ENCODE measurements at places on chromosomes 5 and 9. TPM values are rescaled to one million over a fixed set of nuclear protein-coding genes. Genes with fewer than 3 reads are reported as not detected.

Gene KCNV2
- total RNA-seq: not detected

GRCh38 chr5:180471866-180472265, 22.3 kb upstream of the CNOT6 start:
- H3K4me1 ChIP-seq: no peaks in the 10 kb centered on the region
- no peaks in the 10 kb centered on the region for H3K36me3 ChIP-seq
- no peaks in the 10 kb centered on the region for H3K27me3 ChIP-seq
- H3K4me3 ChIP-seq: no peak overlapping the region
- DNase-seq: no peak

DNA sequence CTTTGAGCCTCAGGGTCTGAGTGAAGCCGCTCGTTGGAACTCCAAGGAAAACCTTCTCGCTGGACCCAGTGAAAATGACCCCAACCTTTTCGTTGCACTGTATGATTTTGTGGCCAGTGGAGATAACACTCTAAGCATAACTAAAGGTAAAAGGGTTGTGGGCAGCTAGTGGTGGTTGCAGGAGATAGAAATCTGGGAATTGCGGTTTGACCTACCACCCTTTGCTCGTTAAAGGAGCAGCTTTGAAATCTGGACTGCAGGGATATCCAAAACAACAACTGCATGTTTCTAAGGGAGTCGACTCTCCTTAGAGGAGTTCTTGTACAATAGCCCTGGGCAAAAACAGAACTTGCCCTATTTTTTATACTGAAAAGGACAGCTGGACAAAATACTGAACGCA, 19.0 kb downstream of the ABL1 start:
- peak overlapping the region; percentile 27 for H3K27ac ChIP-seq
- DNase-seq: peak; percentile 56
- peaks cover 33% of the 10 kb centered on the region for H3K36me3 ChIP-seq
- H3K27me3 ChIP-seq: no peaks in the 10 kb centered on the region
- H3K4me3 ChIP-seq: no peak overlapping the region
- H3K4me1 ChIP-seq: peaks cover 26% of the 10 kb centered on the region

DNA sequence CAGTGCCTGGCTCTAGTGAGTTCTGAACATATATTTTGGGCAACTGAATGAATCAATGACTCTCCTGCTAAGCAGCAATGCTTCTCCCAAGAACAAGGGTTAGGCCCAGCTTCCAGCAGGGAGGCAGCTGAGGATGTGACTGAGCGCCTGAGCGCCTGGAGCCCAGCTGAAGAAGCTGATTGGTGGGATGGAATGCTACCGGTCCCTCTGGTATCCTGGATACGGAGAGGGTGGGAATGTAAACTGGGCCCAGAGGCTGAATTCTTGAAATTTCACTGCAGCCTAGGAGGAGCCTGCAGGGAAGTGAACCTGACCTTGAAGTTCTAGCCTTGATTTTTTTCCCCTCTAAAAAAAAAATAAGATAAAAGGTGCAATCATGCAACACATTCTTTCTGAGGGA, 43.2 kb downstream of the WWC1 start:
- H3K4me1 ChIP-seq: peaks cover 7% of the 10 kb centered on the region
- H3K27me3 ChIP-seq: peaks cover 4% of the 10 kb centered on the region
- H3K27ac ChIP-seq: no peak overlapping the region
- H3K4me3 ChIP-seq: no peak overlapping the region
- peak; percentile 80 for DNase-seq

DNA sequence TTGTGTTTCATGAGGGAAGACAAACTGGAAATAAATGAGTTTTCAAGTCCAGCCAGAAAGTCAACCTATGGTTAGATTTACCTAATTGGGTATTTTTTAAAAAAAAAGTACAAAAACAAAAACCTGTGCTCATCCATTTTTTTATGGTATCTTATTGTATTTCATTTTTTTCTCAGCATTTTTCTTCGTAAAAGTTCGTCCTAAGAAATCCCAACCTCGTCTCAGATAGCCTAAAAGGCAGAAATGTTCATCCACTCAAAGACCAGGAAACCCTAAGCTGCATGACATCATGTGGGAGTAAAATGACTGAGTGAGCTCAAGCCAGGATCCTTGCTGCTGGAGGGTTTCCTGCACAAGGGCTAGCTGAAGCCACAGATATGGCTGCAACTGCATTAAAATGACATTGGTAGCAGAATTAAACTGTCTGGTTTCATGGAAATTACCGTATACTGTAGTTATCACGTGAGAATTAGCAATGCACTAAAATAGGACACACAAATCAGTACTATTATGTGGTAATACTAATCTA, 70.4 kb downstream of the NFIB start:
- H3K36me3 ChIP-seq: no peaks in the 10 kb centered on the region
- no peak for DNase-seq
- no peak overlapping the region for H3K27ac ChIP-seq

Gene IL7R
- 10.8 TPM for total RNA-seq

DNA sequence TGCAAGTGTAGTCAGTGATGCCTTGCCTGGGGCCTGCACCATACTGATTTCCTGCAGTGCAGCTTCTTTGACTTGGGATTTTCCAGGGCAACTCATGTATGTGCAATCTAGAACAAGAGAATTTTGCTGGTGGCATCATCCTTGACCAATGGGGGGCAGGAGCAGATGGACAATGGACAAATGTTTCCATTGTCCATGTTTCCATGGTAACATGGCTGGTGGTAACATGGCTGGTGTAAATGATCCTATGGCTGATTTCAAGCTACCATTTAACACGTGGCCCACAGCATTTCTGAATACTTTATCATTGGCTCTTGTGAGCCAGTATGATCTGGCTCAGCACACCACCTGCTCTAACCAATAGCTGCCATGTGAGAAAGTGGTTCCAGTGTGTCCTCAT, 130.1 kb upstream of the OSMR start:
- H3K36me3 ChIP-seq: no peaks in the 10 kb centered on the region
- peaks cover 3% of the 10 kb centered on the region for H3K4me1 ChIP-seq
- H3K27ac ChIP-seq: no peak overlapping the region
- peaks cover 2% of the 10 kb centered on the region for H3K27me3 ChIP-seq
- H3K4me3 ChIP-seq: no peak overlapping the region

Gene PCDHGA8
- total RNA-seq: 1.2 TPM

Gene MYMK
- not detected for total RNA-seq

DNA sequence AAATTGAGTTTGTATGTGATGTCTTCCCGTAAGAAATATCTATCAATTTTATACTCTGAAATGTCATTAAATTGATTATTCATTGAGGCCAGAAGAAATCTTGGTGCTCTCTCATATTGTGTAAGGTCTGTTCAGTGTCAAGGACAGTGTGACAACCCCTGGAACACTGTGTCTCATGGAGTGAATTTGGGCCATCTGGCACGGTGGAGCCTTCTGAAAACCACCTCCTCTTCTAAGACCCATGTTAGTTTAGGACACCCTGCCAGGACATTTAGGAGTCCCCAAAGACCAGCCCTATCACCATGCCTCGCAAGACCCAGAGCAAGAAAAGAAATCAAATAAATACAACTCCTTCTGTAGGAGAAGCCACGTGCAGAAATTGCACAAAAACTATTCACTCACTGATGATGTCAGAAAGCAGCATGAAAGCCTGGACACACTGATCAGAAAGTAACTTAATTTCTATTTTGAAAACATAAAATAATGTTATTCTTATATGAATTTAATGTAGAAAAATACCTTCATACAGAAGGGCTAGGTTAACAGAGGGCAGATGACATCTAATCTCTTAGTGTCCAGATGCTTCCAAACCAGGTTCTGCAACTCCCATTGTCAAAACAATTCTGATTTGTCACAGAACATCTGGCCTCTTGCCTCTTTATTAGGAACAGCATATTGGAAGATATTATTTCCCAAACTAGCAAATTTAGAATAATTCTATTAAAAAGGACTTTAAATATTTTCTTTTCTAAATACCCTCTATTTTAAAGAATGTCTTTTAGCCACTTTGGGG, 298.8 kb downstream of the NR2F1-AS1 start:
- no peaks in the 10 kb centered on the region for H3K36me3 ChIP-seq
- H3K4me3 ChIP-seq: no peak overlapping the region
- no peaks in the 10 kb centered on the region for H3K27me3 ChIP-seq
- no peaks in the 10 kb centered on the region for H3K4me1 ChIP-seq
- H3K27ac ChIP-seq: no peak overlapping the region

DNA sequence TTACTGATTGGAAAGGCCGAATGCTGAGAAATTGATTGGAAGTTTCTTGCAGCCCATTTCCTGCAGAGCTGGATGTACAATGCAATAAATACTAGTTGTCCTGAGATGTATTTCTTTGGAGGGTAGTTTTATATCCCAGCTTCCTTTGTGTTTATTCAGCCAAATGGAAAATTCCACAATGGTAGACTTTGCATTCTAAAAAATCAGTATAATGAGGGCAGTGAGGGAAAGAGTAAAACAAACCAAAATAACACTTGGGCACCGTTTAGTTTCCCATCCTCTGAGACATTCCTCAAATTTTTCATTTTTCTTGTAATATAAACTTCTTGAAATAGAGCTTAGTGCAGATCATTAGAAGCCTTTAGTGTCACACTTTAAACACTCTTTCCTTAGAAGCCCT, 379.4 kb downstream of the EBF1 start:
- H3K36me3 ChIP-seq: no peaks in the 10 kb centered on the region
- H3K27me3 ChIP-seq: no peaks in the 10 kb centered on the region
- peaks cover 9% of the 10 kb centered on the region for H3K4me1 ChIP-seq
- no peak for DNase-seq
- H3K27ac ChIP-seq: no peak overlapping the region
- H3K4me3 ChIP-seq: no peak overlapping the region

- DNase-seq: peak; percentile 92
- peaks cover 11% of the 10 kb centered on the region for H3K4me1 ChIP-seq
- H3K27ac ChIP-seq: no peak overlapping the region
- no peak overlapping the region for H3K4me3 ChIP-seq
- H3K36me3 ChIP-seq: no peaks in the 10 kb centered on the region
Observed at GRCh38 chr9:105438141-105438806, 9.6 kb upstream of the FSD1L start.

DNA sequence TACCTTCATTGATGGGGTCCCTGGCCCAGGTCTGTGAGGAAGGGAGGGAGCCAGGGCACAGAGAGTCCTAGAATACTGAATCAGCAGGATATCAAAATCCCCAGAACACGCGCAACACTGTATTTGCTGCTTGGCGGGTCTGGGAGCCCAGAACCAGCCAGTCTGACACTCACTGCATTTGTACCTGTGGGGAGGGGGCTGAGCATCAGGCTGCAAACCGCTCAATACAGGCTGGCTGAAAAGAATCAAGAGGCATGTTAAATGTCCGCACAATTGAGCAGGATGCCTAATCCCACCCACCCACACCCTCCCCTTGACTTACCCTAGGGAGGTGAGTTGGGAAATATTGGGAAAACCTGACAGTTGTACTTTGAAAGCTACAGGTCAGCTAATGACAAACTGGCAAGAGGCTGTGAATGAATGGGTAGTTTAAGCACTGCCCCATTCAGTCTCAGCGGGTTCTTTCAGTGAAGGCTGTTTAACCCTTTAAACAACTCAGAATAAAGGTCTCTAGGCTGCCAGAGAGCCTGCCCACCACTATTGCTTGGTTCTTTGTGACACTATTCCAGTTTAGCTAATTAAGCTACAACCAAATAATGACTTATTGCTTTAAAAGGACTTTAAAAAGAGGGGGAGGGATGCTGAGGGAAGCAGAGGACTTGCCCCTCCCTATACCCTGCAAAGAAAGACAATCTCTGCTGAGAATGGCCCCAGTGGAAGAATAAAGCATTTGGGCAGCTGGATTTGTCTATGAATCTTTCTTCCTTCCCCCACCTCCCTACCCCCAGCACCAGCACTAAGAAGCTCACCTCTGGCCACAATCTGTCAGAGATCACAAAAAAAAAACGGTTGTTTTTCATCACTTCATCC, 5.0 kb downstream of the SPRY4 start:
- no peak for DNase-seq
- no peak overlapping the region for H3K27ac ChIP-seq
- H3K36me3 ChIP-seq: peaks cover 25% of the 10 kb centered on the region
- H3K4me3 ChIP-seq: peak overlapping the region; percentile 58
- no peaks in the 10 kb centered on the region for H3K27me3 ChIP-seq
- H3K4me1 ChIP-seq: peaks cover 68% of the 10 kb centered on the region

DNA sequence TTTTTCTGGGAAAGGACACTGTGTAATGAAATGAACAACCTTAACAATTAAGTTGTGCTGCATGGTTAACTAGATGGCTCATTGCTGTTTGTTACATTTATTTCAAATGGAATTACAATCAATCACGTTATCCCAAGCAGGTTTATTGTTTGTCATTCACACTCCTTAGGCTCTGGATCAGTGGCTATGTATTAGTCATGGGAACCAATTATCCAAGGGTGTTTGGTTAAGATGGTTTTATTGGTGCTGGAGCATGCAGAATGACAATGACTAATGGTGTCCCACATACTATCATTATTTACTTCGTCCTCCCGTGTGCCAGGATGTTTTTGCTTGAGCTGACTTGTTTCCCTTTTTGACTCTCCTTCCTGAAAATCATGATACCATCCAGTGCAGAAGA, 10.6 kb upstream of the TRPC7 start:
- no peak overlapping the region for H3K4me3 ChIP-seq
- no peak overlapping the region for H3K27ac ChIP-seq
- peaks cover 5% of the 10 kb centered on the region for H3K27me3 ChIP-seq
- no peaks in the 10 kb centered on the region for H3K36me3 ChIP-seq
- DNase-seq: no peak
- no peaks in the 10 kb centered on the region for H3K4me1 ChIP-seq

Gene ADAMTS19
- total RNA-seq: 0.87 TPM

- no peaks in the 10 kb centered on the region for H3K36me3 ChIP-seq
- H3K4me1 ChIP-seq: no peaks in the 10 kb centered on the region
- H3K27me3 ChIP-seq: no peaks in the 10 kb centered on the region
Observed at GRCh38 chr5:179357031-179357430, 11.8 kb upstream of the ADAMTS2 start.

DNA sequence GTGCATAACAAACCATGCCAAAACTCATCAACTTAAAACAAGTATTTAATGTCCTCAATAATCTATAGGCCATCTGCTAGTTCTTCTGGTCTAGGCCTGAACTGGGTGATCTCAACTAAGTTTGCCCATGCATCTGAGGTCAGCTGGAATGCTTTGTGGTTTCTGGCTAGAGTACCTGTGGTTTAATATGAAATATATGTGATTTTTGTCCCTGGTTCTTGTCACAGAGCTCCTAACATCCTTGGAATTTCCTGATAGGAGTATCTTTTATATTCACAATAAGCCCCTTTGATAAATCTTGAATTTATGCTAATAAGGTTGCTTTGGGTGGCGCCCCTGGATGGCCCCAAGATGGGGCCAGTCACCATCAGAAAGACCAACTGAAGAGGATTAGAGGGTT, 535.9 kb downstream of the DNAH5 start:
- no peak overlapping the region for H3K27ac ChIP-seq
- DNase-seq: peak; percentile 58
- no peaks in the 10 kb centered on the region for H3K4me1 ChIP-seq
- no peaks in the 10 kb centered on the region for H3K36me3 ChIP-seq

DNA sequence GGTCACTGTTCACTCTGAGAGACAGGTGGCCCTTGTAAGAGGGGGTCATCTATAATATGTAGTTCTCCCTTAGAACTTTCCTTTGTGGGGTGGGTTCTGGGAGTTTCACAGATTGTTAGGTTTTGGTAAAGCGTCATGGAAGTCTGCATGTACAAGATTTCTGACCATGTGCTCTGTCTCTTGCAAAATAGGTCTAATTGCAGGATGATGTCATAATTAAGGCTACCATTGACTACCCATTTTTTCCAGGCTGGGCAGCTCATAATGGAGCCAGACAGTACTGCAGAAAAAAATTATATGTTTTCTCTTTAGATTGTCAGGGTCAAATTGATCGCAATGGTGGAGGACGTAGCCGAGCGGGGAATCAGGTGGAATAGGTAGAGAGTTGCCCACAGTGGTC, 3.7 kb upstream of the GM2A start:
- no peak overlapping the region for H3K4me3 ChIP-seq
- H3K4me1 ChIP-seq: peaks cover 7% of the 10 kb centered on the region
- H3K27me3 ChIP-seq: peaks cover 9% of the 10 kb centered on the region
- no peak for DNase-seq
- no peaks in the 10 kb centered on the region for H3K36me3 ChIP-seq
